ENCODE measurements at places on chromosomes 1 and 21.
A peak's percentile ranks its signal among the peaks of the same experiment; 100 is the strongest.

DNA sequence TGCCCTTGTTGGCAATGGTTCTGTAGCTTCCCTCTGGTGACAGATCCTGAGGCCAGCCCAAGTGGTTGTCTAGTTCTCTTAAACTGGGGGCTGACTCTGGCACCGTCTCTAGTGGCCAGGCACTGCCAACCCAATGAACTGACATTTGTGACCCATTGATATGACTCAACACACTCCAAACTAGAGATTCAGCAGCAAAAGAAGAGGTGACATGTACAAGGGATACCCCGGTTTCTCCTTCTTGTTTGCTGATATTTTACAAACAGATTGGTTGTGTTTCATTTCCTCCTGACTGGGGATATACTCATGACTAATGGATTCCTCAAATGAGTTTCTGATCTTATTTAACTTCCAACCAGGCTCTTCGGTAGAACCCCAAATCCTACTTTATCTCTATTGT lies 65.9 kb upstream of the DNAJC6 start:
- DNase-seq = no peak

GRCh38 chr1:227748496-227749182 lies 13.4 kb downstream of the SNAP47 start:
- DNase-seq = no peak

DNA sequence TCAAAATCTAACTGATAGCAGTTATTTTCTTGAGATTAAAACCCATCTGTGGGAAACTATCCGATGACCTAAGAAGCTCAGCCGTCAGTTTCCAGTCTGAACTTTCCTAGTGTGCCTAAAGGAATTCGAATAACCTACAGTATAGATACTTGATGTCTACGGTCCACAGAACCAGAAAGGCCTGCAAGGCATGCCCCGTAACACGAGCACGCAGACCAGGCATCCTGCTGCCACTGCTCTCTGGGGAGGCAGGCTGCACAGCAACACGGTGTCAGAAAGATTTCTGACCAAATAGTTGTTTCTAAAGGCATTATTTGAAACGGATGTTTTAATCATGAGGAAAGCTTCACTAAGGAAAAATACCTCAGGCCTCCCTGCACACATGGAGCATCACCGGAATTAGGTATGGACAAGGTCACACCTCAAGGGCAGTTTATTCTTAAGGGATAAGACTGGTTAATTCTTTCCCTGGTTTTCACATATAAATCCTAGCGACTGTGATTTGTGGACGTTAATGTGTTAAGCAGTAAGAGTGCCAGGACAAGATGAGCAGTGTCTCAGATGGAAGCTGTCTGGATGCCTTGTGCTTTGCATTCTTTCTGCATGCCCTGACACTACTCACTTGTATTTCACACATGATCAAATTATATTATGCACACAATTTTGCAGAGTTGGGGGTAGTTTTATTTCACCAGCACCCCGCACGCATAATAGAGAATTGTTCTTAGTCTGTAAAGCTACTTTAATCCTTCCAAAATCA lies 49.0 kb upstream of the NADK start:
- DNase-seq = no peak

DNA sequence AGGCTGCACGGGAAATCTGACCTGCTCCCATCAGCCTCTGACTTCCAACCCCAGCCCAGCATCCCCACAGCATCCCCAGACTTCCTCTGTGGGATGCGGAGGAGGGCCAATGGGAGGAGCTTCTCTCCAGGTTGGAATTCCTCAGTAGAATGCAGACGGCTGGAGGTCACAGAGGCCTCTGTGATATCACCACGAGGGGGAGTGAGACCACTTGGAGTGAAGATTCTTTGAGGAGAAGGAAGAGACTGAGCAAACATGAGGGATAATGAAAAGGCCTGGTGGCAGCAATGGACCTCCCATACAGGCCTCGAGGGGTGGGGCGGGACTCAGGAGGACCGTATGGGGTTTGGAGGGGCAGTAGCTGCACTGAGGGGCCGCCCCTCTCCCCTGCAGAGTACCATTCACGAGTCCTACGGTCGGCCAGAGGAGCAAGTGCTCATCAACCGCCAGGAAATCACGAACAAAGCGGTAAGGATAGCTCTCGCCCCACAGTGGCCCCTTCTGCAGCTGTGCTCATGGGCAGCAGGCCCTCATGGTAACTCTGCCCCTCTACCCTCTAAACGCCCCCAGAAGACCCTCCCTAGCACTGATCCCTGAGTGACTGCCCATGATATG lies at the start of gene CATSPER4:
Gene CATSPER4 (plus strand): TSS at position 230 of the 615 bp plus-strand sequence. CDS start 26 bp downstream, at position 256.
- no peak for DNase-seq

GRCh38 chr21:36882776-36883175 lies 83.7 kb downstream of the HLCS start:
- no peak for DNase-seq

DNA sequence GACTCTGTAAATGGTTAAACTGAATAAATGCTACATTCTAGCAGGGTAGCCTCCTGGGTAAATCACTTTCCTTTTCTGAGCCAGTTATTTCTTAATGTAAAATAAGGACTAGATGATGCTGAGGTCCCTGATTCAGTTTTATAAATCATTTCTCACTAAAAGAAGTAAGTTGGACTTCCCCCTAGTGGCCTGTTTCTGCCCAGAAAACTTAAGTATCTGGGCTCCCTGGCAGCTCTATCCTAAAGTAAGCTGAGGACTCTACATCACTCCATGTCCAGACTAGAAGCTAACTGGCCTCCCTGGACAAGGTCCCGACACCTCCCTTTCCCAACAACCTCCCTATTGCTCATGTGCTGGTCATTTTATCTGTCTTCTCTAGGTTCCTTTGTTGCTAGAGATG lies 3.0 kb downstream of the GPN2 start:
- DNase-seq = peak; percentile 26

GRCh38 chr1:244322791-244323521 lies 128.8 kb downstream of the ADSS2 start:
- DNase-seq = peak; percentile 98

DNA sequence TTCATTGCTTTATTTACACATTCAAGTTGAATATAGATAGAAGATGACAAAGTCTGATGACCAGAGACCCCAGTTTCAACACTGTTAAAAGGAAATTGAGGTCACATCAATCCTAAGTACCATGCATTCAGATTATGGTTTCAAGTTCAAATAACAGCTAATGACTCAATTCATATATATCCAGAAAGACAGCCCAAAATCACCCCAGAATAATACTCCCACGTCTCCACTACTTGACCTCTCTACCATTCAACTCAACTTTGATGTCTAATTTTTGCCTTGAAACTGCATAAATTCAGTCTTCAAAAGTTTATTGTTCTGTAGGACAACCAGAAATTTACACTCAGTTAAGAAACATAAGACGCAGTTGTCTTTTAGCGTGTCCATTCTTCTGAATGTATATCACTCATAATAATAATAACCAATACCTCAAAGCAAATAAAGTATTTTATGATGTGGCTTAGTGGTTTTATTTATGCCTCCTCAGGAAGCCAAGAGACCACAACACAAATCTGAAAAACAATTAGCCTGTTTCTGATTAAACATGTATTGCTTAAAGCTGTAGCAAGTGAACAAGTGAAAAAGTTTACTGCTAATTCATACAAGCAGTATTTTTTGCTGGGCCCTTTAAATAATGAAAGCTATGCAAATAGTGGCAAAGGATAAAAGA lies 569.0 kb downstream of the LTN1 start:
- no peak for DNase-seq

GRCh38 chr1:84715342-84716019 lies 25.2 kb upstream of the SSX2IP start:
- DNase-seq = no peak

DNA sequence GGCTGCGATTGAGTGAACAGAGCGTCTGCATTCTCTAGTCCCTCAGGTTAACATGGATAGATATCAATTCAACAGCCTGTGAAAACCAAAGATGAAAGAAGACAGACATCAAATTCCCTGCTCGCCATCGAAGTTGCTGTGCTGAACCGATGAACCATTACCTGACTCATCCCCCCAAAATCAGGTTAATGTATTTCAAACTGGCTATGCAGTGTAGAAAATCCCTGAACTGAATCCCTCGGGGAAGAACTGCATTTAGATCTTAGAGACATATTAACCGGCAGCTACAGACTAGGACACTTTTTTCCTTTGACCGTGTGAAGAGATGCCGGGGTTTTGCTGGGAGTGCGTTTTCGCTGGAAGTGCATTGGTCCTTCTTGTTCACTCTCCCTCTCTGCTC lies 213.2 kb upstream of the KIAA0040 start:
- no peak for DNase-seq

GRCh38 chr1:151049458-151049857 lies 1.9 kb downstream of the C1orf56 start:
- DNase-seq = no peak

- peak; percentile 36 for DNase-seq
Observed at GRCh38 chr21:34579411-34579810, 35.5 kb downstream of the RCAN1 start.

- DNase-seq = peak; percentile 30
Observed at GRCh38 chr1:51237351-51238033, 1.4 kb downstream of the RNF11 start.

DNA sequence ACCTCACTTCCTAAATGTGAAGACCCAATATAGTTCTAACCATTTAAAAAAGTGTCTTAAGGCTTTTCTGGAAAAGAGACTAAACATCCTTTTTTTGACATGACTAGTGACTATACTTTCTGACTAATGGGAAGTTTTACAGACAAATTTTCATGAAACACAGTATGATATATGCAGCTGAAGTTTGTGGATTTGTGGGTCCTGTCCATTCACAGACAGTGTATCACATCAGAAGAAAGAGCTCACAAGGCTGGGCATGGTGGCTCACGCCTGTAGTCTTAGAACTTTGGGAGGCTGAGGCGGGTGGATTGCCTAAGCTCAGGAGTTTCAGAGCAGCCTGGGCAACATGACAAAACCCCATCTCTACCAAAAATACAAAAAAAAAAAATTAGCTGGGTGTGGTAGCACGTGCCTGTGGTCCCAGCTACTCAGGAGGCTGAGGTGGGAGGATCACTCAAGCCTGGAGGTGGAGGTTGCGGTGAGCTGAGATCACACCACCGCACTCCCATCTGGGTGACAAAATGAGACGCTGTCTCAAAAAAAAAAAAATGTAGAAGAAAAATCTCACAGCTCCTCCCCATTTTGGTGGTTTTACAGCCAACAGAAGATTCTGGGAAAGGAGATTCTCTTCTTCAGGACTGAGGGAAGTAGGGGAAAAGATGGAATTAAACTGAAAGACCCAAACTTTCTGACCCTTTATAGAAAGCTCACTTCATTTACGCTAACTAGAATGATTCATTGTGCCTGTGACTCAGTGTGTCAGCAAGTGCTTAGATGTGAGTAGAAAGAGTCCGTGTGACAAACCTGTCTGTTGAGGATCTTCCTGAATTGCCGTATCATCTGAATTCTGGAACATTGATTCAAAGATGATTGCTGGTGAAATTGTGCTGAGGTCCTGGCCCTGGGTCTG lies 15.2 kb upstream of the YRDC start:
- no peak for DNase-seq

DNA sequence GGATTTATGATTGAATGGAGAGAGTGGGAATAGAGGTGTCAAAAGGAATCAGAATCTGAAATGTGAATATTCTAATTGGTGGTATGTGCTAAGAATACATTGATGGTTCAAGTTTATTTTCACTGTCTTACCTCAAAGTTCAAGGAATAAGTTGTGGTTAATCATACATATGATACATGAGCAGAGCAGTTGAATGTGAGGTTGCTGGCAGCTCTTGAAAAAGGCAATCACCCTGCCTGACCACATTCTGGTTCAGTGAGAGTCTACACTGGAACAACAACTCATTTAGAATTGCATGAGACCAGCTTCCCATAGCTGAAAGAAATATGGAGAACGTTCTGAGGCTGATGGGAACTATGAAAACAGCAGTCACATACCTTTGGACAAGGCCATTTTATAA lies 68.3 kb upstream of the ARHGAP29 start:
- DNase-seq = no peak

GRCh38 chr21:42254083-42254482 lies 35.1 kb downstream of the ABCG1 start:
- no peak for DNase-seq

DNA sequence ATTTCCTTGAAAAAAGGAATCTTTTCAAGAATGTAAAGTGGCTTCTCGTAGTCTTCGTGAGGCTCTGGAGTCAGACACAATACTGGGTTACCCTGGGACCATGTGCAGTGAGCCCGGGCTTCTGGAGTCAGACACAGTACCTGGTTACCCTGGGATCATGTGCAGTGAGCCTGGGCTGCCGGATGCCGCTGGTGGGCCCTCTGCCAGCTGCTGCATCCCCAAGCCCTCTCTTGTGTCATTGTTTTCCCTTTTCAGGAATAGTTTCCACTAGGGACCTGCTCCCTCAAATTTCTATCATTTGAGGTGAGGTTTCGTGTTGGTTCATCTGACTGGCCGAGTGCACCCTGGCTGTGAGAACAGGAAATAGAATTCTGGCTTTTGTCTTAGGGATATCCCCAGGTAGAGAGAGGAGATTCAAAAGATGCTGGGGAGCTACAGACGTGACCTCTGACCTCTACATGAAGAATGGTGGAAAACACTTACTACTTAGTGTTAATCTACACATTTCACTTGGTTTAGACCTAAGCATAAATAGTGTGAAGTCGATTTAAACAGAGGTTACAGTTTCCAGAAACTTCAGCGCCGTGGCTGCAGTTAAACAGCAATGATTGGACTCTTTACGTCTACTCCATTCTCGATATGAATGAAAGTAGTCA lies 10.6 kb downstream of the ADARB1 start:
- no peak for DNase-seq

DNA sequence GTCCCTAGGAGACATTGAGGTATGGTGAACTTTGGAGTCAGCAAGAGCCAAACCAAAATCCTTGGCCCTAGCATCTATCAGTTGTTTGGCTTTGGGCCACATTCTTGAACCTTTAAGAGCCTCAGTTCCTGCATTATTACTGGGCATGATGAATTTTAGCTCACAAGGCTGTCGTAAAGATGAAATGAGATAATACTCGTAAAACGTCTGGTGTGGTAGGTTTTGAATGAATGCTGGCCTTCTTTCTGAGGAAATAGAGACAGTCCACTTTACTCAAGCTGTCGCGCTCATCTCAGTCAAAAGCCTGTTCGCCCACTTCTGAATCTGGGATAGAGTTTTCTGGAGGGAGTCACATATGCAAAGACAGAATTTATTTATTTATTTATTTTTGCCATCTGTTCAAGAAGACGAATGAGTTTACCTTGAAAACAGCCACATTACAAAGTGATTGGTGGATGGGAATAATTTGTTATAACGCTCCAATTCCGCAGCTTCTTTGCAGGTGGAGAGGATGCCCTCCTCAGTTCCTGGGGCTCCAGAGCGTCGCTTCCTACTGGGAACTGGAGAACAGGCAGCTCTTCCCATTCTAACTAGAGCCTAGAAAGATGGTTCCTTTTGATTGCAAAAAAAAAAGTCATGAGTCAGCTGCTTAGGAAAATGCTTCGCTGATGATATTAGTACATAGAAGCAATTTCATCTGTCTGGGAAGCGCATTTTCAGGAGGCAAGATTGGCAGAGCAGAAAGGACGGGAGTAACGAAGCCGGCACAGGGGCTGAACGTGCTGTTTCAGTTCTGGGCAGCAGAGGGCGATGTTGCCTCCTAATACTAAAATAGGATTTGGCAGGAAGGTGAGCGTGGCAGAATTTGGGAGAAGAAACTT lies 49.9 kb upstream of the CYP2J2 start:
- DNase-seq = peak; percentile 38

Data from kidney capillary endothelial cell (primary cell).